Cardiac septum (tissue), 1 donor: ENCODE measurements at places on chromosomes 11 and 22. TPM values are rescaled to one million over a fixed set of nuclear protein-coding genes. Genes with fewer than 3 reads are reported as not detected.

UPK3A gene
- total RNA-seq, result 0.40 TPM

PLAAT4 gene
- 6.9 TPM for total RNA-seq

FAT3 gene
- 9.2 TPM for total RNA-seq

NTM gene
- 3.4 TPM for total RNA-seq

OR8D4 gene
- total RNA-seq, result not detected

MPPED2 gene
- total RNA-seq, result 8.2 TPM

TANGO2 gene
- total RNA-seq, result 84.5 TPM

PKNOX2 gene
- total RNA-seq, result 7.1 TPM

PTPN5 gene
- 3.8 TPM for total RNA-seq

NXF1 gene
- total RNA-seq, result 36.7 TPM

MUC15 gene
- total RNA-seq, result not detected
